ENCODE measurements at places on chromosomes 7 and 10.

GRCh38 chr10:29862923-29863614 lies 196.3 kb downstream of the JCAD start:
- DNase-seq: no peak

- no peak for DNase-seq
Measured at GRCh38 chr7:128084896-128085608, 53.8 kb upstream of the LRRC4 start.

DNA sequence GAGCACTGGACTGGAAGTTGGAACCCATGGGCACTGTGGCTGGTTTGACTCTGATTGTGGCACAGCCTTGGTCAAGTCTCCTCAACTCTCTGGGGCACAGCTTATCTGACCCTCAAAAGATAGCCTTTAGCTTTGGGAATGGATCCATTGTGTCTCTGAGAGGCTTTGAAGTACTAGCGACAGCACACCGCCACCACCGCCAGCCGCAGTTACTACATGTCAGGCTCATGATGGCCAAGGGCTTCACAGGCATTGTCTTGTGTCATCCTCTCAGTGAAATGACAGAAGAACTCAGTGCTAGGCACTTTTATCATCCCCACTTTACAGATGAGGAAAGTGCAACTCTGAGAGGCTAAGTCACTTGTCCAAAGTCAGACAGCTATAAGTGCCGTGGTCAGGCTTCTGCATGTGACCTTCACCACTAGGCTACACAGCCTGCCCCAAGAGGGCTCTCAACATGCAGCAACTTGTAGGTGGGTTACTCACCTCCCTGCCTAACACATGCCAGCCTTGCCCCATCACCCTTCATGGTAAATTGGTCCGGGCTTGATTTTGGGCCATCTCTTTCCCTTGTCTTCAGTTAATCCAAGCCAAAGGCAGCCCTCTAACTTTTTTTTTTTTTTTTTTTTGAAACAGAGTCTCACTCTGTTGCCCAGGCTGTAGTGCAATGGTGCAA lies 44.1 kb downstream of the C10orf105 start:
- DNase-seq: no peak

- DNase-seq: no peak
Measured at GRCh38 chr7:44755698-44756627, 7.3 kb downstream of the ZMIZ2 start.

- DNase-seq: no peak
Measured at GRCh38 chr10:48778193-48778857, 93.7 kb downstream of the WDFY4 start.

DNA sequence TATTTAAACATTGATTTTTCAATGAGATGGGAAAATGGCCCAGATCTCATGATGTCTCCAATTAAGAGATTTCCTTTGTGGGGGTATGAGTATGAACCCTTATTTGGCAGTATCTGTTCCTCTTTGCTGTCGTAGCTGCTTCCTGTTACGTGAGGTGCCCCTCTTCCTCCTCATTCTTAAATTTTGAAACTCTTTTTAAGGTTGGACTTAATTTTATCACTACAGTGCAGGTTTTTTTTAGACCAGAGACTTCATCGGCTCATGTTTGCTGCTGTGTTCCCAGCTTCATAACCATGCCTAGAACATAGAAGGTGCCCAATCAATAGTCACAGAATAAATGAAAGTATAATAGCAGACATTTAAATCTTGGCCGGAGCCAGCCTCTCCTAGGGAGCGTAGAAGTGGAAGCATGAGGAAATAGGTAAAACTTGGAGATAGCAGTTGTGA lies 2.4 kb downstream of the MIOS start:
- DNase-seq: peak; percentile 13

- DNase-seq: no peak
Measured at GRCh38 chr10:74032900-74033655, 35.2 kb downstream of the VCL start.

DNA sequence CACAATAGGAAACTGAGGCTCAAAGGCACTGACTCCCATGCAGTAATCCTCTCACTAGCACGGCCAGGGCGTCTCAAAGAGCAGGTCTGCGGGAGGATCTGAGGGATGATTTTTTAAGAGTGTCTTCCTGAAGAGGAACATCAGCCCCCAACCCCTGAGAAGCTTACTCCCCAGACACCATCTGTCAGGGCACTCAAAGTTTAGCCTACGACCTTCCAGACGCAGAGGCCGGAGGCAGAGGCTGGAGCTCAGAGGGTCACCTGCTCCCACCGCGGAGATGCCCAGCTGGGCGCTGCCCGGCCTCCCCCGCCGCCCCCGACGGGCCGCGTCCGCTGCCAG lies 1.7 kb downstream of the ZNF777 start:
- no peak for DNase-seq

DNA sequence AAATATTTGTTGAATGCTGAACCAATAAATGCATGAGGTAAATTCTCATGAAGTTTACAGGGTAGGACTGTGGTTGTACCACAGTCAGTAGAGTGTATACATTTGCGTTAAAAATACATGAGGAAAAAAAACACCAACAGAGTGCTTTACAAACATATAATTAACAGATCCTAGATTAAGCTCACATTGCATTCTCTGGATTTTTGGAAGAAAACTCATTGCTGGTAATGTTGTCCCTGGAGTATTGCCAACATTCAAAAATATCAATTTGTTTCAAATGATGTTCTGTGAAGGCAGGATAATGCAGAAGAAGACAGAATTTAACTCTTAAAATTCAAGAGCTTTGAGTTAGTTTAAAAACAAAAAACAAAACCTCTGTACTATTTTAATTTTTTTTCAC lies 95.5 kb downstream of the MBL2 start:
- no peak for DNase-seq

DNA sequence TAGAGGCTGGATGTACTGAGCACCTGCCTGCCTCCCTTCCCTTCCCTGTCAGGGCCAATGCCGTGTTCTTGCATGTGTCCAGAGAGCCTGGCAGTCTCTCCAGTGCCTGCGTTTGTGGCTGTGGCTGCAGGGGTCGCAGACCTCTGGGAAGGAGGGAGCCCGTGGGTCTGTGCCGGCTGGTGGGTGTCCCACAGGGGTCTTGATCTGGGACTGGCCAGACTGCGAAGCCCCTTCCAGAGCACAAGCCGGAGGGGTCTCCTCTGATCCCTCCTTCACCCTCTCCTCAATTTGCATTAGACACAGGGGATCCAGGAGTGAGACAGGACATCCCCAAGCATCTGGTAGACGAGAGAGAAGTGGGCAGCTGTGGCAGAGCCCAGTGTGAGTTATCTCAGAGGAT lies 199.2 kb downstream of the ADARB2 start:
- no peak for DNase-seq

- no peak for DNase-seq
Measured at GRCh38 chr7:26694141-26694540, 170.2 kb downstream of the SKAP2 start.

GRCh38 chr10:44301781-44302355 lies 83.0 kb downstream of the CXCL12 start:
- no peak for DNase-seq

- DNase-seq: no peak
Measured at GRCh38 chr7:131052285-131052904, 275.3 kb upstream of the MKLN1 start.

DNA sequence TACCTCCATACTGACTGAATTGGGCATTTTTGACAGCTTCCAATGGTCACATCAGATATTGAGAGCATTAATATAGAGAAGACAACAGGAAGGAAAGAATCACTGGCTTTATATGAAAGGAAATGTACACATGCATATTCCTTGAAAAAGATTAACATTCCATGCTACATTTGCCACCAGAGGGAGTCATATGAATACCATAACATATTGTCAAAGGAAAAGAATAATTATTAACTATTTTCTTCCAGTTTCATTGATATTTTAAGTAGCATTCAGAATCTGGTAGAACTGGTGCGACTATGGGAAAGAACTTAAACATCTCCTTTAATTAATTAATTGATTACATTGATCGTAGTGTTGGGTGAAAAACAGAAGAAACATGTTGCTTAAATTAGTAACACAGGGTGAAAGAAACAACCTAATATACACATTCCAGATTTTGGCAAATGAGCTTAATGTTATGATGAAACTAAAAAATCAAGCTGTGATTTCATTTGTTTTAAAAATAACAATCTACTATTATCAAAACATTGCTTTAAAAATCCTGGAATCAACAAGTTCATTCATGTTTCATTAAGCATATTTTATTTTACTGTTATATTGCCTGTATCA lies 71.5 kb downstream of the GPR85 start:
- no peak for DNase-seq

DNA sequence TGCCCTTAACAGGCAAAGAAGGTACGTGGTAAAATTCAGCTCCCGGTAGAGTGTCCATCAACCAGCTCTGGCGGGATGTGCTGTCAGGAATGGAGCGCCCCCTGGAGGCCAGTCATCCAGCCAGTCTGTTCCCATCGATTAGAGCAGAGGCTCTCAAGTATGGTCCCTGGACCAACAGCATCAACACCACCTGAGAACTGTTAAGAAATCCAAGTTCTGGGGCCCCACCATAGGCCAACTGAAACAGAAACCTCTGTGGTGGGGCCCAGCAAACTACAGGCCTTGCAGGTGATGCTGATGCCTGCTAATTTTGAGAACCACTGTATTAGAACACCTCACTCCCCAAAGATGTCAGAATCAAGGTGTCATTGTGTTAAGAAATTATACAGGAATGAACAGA lies 109.2 kb downstream of the DPY19L1 start:
- peak; percentile 59 for DNase-seq

GRCh38 chr7:50779427-50779826 lies 3.3 kb downstream of the GRB10 start:
- no peak for DNase-seq

- no peak for DNase-seq
Measured at GRCh38 chr10:4343091-4343490, 482.9 kb upstream of the AKR1E2 start.
